ENCODE measurements at places on chromosomes 7 and 10.
A peak's percentile ranks its signal among the peaks of the same experiment; 100 is the strongest.

DNA sequence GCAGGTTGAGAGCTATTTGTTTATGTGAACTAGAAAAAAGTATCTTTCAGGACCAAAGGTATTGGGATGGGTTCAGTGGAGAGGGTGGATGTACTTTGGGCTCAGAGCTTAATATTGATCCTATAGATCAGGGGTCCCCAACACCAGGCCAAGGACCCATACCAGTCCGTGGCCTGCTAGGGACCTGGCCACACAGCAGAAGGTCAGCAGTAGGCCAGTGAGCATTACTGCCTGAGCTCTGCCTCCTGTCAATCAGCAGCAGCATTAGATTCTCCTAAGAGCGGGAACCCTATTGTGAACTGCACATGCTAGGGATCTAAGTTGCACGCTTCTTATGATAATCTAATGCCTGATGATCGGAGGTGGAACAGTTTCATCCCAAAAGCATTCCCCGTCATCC is 115.8 kb upstream of the WDR11 start:
- DNase-seq = no peak

DNA sequence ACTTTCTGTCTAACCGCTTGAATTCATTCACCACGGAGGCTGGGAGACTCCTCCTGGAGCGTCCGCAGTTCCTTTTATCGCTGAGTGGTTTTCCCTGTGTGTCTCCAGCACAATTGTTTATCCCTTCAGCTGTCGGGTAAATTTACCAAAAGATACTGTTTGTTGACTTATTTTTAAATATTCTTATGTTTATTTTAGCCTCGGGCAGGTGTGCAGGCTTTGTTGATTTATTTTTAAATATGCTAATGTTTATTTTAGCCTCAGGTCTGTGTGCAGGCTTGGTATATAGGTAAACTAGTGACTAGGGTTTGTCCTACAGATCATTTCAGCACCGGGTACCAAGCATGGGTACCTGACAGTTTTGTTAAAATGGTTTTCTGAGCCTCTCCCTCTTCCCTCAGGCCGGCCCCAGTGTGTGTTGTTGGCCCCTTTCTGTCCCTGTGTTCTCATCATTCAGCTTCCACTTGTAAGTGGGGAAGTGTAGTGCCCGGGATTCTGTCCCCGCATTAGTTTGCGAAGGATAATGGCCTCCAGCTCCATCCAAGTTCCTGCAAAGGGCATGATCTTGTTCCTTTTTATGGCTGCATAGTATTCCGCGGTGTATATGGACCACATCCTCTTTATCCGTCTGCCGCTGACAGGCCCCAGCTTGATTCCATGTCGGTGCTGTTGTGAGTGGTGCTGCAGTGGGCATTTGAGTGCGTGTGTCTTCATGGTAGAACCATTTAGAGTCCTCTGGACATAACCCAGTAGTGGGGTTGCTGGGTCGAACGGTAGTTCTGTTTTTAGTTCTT is 5.3 kb downstream of the GET4 start:
- no peak for DNase-seq

- no peak for DNase-seq
Observed at GRCh38 chr10:33519130-33519860, 184.8 kb upstream of the NRP1 start.

- no peak for DNase-seq
Observed at GRCh38 chr7:130953196-130953595, 219.2 kb upstream of the KLF14 start.

GRCh38 chr7:139576179-139576973 is 52.9 kb downstream of the CLEC2L start:
- DNase-seq = no peak

GRCh38 chr10:104750291-104750690 is 109.2 kb downstream of the SORCS3 start:
- DNase-seq = no peak

- DNase-seq = no peak
Observed at GRCh38 chr7:47658886-47659635, 77.2 kb upstream of the TNS3 start.

- peak; percentile 30 for DNase-seq
Observed at GRCh38 chr7:48004032-48004431, 24.6 kb upstream of the HUS1 start.

- DNase-seq = peak; percentile 16
Observed at GRCh38 chr10:86945361-86946212, 11.8 kb downstream of the MMRN2 start.

DNA sequence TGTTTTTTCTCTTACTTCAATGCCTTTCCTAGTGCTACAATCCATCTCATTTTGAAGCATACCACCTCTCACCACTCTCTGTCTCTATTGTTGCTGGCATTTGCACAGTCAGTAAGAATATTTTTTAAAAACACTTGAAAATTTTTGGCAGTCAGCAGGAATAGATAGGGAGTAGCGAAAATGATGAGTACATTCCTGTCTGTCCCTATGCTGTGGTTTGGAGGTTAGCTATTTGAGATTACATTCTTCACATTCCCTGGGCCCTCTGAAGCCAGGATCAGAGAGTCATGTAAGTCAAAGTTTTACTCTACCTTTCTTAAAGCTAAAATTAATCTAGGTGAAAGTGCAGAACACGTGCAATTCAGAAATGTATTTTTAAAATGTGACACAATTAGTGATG is 53.0 kb upstream of the MAGI2 start:
- DNase-seq = no peak

- no peak for DNase-seq
Observed at GRCh38 chr10:24428410-24428782, 219.5 kb downstream of the KIAA1217 start.

GRCh38 chr10:129023082-129023481 is 444.0 kb upstream of the MGMT start:
- peak; percentile 97 for DNase-seq

DNA sequence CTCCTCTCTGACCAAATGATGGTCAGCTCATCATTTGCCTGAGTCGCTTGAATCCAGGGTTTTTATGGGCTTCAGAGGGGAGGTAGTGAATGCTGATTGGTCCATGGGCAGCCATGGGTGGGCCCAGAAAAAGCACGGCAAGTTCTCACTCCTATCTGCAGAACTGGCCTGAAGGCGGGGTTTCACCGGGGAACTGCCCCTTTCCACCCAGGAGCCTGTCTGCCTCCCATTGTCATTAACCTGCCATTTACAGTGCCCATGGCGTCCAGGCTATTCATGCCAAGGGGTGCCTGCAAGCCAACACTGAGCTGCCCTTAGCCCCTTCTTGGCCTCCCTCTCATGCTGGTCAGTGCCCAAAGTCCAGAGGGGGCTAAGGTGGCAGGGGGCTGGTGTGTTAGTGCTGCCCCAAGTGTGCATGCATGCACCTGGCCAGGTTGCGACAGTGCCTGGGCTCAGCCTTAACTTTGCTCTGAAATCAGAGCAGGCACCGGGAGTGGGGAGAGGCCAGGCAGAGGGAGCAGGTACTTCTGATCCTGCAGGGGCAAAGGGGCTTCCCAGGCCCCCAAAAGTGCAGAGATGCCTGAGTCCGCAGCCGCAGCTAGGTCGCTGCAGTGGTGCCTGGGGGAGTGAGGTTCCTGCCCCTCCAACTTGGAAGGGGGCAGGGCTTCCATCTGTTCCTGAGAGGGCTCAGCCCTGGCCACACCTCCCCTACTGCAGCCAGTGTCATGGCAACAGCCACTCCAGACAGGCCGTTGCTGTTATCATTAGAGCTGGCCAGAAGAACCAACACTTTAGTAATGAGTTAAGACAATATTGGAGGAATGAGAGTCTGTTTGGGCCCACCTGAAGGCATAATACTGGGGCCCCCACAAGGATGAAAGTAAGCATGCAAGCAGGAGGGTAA is 561.6 kb downstream of the GRM8 start:
- no peak for DNase-seq

GRCh38 chr10:108597031-108597430 is 1326.3 kb downstream of the XPNPEP1 start:
- DNase-seq = no peak

GRCh38 chr10:65805993-65806392 is 1119.8 kb upstream of the LRRTM3 start:
- no peak for DNase-seq

DNA sequence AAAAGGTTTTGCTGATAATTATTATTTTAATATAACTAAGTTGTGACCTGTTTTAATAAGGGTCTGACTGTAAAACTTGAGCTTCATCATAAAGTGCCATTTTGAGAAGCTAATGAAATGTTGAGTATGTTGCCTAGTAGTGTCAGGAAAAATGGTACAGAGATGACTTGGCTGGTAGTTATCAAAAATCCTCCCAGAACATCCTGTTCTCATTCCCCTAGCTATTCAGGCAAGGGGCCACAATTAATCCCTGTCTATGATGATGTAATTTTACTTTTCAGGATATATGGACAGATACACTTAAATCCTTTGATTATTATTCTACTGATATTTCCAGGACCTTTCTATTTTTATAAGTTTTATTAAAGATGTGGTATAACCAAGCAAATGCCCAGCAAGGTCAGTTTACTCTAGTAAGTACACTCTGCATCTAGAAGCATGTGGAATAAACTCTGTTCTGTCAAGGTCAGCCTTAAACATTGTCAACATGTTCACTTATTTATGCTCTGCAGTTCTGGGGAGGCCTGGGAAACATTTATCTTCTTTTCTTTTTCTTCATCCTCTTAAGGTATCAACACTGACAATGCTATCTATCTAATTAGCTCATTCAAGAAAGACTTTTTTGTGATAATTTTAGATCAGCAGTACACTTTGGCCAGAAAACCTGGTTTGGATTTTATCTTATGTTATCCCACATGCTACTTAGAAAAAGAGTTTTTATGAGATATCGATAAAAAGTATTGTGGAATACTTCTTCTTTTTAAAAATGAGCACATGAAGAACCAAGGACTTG is 32.1 kb downstream of the BTRC start:
- no peak for DNase-seq
